ENCODE measurements at places on chromosomes 5 and 9.

GRCh38 chr5:32365623-32366022, 52.9 kb upstream of the MTMR12 start:
- no peak for DNase-seq

- DNase-seq = no peak
Measured at GRCh38 chr9:134564431-134565170, 77.0 kb upstream of the COL5A1 start.

- DNase-seq = no peak
Measured at GRCh38 chr5:2135354-2135753, 252.6 kb upstream of the IRX4 start.

DNA sequence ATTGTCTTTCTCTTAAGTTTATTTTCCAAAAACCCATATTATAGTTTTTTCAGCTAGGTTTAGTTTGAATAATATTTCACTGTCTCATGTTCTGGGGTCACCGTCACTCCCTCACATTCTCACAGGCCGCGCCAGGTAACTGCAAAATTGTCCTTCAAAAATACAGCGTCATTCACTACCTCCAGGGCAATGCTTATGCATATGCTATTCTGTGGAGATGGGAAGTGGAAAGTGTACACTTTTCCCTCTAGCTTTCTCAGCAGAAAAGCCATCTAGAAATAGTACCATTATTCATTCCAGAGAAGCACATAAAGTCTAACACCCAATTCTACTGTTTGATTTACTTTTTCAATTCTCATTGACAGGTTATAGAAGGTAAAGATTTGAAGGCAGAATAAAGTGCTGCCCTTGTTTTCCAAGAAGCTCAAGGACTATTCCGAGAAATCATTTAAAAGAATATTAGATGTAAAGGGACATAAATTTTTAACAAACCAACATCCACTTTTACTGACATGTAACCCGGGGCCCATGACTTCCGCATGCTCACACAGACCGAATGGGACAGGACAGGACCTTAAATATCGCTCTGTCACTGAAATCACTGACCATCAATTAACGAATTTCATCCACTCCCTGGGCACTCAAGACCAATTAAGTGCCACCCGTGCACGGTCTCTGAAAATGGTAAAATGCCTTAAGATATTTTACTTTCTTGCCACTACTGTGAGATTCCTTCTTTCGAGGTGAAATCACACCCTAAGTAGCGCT, 720 bp downstream of the NUDT12 start:
- no peak for DNase-seq

DNA sequence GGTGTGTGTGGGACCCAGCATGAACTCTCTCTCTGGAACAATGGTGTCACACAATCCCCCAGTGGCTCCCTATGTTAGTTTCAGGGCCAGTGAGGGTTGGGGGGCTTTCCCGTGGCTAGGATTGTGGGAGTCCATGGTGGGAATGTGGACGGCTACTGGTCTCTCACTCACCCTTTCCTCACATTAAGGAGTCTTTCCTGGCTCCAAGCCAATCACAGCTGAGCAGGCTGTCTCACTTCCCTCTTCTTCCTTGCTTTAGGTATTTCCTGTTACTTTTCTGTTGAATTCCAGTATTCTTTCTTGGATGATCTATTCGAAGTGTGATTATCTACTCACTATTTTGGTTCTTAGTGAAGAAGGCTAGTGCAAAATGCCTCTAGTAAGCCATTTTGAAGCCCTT, 324.4 kb upstream of the MPDZ start:
- no peak for DNase-seq

- DNase-seq = peak; percentile 13
Measured at GRCh38 chr9:135992486-135993408, 31.6 kb upstream of the UBAC1 start.

DNA sequence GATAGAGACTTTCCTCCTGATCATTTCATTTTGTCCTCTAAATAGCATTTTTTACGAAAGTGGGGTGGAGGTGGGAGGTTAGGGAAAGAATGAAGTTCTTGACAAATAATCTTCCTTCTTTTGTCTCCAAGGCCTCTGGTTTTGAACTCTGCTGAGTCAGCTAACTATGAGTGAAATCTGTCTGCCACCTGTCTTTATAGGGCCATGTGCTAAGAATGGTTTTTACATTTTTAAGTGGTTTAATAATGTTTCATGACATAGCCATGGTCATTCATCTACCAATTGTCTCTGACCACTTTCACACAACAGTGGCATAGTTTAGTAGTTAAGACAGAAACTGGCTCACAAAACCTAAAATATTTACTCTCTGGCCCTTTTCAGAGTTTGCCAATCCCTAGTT, 7.6 kb downstream of the MAN2A1 start:
- DNase-seq = no peak
